ENCODE measurements at places on chromosomes 3 and 15. TPM values are rescaled to one million over a fixed set of nuclear protein-coding genes. Genes with fewer than 3 reads are reported as not detected.

GRCh38 chr3:52715714-52716305 lies 9.9 kb downstream of the SPCS1 start:
- no peak overlapping the region for H3K27ac ChIP-seq
- no peaks in the 10 kb centered on the region for H3K27me3 ChIP-seq
- peaks cover 22% of the 10 kb centered on the region for H3K36me3 ChIP-seq
- H3K4me3 ChIP-seq: no peak overlapping the region
- no peak for DNase-seq

Gene CCDC50
- 4.9 TPM for total RNA-seq

DNA sequence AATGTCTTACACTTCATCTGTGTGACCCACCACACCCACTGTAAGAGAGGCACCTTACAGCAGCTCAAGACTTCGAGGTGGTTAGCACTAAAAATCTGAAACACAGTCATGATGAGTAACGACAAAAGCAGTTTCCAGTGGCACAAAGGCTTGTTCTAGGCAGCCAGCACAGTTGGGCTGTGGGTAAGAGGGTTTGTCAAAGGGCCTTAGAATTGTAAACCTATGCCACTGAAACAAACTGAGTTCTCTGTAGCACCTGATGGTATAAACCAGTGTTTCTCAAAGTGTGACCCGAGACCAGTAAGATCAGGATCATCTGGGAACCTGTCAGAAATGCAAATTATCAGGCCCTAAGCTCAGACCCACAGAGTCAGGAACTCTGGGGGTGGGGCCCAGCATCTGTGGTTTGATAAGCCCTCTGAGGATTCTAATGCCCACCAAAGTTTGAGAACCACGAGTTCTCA lies 36.5 kb downstream of the DAPK2 start:
- peak overlapping the region; percentile 3 for H3K27ac ChIP-seq
- no peak for DNase-seq
- H3K27me3 ChIP-seq: no peaks in the 10 kb centered on the region
- H3K4me1 ChIP-seq: peaks cover 26% of the 10 kb centered on the region
- no peak overlapping the region for H3K4me3 ChIP-seq

- H3K4me3 ChIP-seq: no peak overlapping the region
- peaks cover 49% of the 10 kb centered on the region for H3K27me3 ChIP-seq
- no peaks in the 10 kb centered on the region for H3K36me3 ChIP-seq
- H3K4me1 ChIP-seq: peaks cover 4% of the 10 kb centered on the region
- peak overlapping the region; percentile 64 for H3K27ac ChIP-seq
- no peak for DNase-seq
These were observed 3.6 kb upstream of the SOX14 start for GRCh38 chr3:137760341-137761098.

DNA sequence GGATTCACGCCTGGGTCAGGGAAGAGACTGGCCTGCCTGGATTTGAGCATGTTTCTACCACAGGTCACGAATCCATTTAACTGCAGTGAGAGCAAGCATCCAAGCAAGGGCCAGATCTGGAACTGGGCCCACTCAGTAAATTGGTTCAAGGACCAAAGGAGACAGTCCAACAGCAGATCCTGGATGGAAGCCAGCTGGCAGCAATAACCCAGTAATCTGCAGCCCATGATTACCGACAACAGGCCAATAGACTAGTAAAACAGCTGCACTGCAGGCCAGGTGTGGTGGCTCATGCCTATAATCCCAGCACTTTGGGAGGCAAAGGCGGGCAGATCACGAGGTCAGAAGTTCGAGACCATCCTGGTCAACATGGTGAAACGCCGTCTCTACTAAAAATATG lies 11.8 kb downstream of the SAMD7 start:
- no peak overlapping the region for H3K4me3 ChIP-seq
- no peaks in the 10 kb centered on the region for H3K4me1 ChIP-seq
- H3K27ac ChIP-seq: no peak overlapping the region
- no peaks in the 10 kb centered on the region for H3K27me3 ChIP-seq
- DNase-seq: no peak

DNA sequence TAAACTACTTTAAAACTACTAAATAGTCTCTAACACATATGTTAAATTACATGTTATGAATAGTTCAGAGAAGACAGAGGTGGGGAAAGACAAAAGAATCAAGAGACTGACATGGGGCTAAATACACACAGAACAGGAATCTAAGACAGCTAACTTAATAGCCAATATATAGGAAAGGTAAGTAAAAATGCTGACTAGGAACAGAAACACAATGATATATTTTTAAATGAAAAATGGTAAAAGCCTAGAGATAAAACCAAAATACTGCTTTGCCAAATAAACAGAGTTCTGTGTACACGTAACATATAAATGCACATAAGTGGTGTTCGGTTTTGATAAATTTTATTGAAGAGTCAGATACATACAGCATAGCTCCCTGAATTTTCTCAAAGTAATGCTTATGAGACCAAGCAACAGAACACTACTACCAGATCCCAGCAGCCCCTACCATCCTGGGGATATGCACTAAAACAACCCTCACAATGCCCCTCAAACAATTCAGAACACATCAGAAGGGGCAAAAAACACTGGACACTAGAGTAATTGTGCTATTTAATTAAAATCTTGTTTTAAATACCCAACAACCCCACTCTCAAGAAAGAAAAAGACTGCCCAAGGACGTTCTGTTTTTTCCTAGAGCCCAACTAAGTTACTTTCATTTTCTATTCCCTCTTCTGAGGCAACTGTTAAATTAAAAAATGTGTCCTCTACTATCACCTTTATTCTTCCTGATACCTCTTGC lies 121.1 kb downstream of the ADAM10 start:
- no peak for DNase-seq
- peaks cover 35% of the 10 kb centered on the region for H3K4me1 ChIP-seq
- no peaks in the 10 kb centered on the region for H3K27me3 ChIP-seq
- peak overlapping the region; percentile 93 for H3K27ac ChIP-seq

- H3K4me3 ChIP-seq: no peak overlapping the region
- H3K27ac ChIP-seq: no peak overlapping the region
- no peaks in the 10 kb centered on the region for H3K36me3 ChIP-seq
- no peak for DNase-seq
These were observed 21.8 kb upstream of the CLDN18 start for GRCh38 chr3:137988152-137988551.

Gene ROPN1B
- not detected for total RNA-seq

DNA sequence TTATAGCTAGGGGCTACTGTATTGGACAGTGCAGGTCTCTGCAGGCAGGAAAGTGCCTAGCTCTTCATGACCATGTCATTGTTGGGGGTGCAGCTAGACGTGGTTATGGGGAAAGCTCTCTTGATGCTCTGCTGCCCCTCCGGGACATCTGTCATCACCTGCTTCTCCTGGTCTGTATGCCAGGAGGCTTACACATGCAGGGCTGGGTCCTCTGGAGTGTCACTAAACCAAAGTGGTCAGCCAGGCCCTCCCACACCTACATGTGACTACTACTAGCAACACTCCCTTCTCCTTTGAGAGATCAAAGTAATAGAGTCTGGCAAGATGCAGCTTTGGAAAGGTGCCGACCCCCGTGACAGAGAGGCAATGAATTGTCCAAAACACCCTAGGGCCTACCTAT lies 98.5 kb downstream of the SST start:
- peaks cover 7% of the 10 kb centered on the region for H3K27me3 ChIP-seq
- no peak overlapping the region for H3K4me3 ChIP-seq
- no peak overlapping the region for H3K27ac ChIP-seq
- H3K36me3 ChIP-seq: no peaks in the 10 kb centered on the region

GRCh38 chr15:22237891-22238275 lies 157.6 kb downstream of the OR4M2 start:
- H3K36me3 ChIP-seq: no peaks in the 10 kb centered on the region
- no peaks in the 10 kb centered on the region for H3K4me1 ChIP-seq
- no peak for DNase-seq
- no peak overlapping the region for H3K27ac ChIP-seq

- no peaks in the 10 kb centered on the region for H3K36me3 ChIP-seq
- no peaks in the 10 kb centered on the region for H3K4me1 ChIP-seq
- DNase-seq: no peak
- H3K4me3 ChIP-seq: no peak overlapping the region
These were observed 53.6 kb downstream of the VGLL3 start for GRCh38 chr3:86937306-86937791.

- no peaks in the 10 kb centered on the region for H3K27me3 ChIP-seq
- H3K27ac ChIP-seq: no peak overlapping the region
- no peak overlapping the region for H3K4me3 ChIP-seq
- no peak for DNase-seq
- H3K36me3 ChIP-seq: peaks cover 1% of the 10 kb centered on the region
These were observed 67.4 kb upstream of the MEX3B start for GRCh38 chr15:82113106-82113715.

- no peak for DNase-seq
- no peaks in the 10 kb centered on the region for H3K27me3 ChIP-seq
- H3K4me1 ChIP-seq: peaks cover 4% of the 10 kb centered on the region
- no peak overlapping the region for H3K27ac ChIP-seq
- no peak overlapping the region for H3K4me3 ChIP-seq
These were observed 158.8 kb upstream of the GADL1 start for GRCh38 chr3:31053299-31053698.

DNA sequence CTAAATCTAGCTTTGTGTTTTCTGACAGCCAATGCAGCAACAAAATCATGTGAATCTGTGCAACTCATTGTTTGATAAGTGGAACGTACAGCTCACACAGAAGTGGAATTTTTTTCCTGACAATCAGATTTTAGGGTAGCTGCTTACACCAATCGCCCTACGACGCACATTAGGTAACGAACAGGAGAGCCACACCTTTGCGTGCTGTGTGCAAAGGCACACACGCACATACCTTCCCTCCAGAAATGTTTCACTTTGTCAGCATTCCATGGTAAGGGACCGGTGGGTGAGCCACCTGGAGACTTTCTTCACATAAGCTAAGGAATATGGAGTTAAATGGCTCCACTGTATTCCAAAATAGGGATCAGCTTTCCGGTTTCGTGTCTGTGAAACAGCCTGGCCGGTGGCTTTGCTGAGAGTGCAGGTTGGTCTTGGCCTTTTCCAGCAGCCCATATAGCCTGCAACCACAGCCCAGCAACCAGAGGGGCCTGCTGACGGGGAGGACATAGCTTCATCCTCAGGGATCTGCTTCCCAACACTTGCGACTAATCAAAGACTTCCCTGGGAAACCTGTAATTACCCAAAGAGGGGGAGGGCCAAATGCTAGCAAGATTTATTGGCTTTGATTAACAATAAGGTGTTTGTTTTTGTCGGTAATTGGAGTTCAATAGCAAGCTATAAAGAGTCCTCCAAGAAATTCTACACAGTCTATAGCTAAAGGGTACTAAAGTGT lies 145.3 kb downstream of the ADAMTS17 start:
- H3K27me3 ChIP-seq: peaks cover 2% of the 10 kb centered on the region
- no peak for DNase-seq
- no peak overlapping the region for H3K4me3 ChIP-seq

DNA sequence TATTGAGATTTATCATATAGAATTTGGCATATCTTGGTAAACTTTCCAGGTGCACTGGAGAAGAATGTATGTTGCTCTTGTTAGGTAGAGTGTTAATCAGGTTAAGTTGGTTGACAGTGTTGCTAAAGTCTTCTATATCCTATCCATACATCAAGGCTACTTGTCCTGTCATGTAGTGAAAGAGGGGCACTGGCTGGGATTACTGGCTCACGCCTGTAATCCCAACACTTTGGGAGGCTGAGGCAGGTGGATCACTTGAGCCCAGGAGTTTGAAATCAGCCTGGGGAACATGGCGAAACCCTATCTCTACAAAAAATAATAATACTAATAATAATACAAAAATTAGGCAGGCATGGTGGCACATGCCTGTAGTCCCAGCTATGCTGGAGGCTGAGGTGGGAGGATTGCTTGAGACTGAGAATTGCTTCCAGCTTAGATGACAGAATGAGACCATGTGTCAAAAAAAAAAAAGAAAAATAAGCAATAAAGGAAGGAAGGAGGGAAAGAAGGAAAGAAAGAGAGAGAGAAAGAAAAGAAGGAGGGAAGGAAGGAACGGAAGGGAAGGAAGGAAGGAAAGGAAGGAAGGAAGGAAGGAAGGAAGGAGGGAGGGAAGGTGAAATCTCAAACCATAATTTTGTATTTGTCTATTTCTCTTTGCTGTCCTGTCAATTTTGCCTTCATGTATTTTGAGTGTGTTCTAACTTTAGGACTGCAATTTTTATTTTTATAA lies 57.4 kb upstream of the IQSEC1 start:
- no peak overlapping the region for H3K4me3 ChIP-seq
- H3K27me3 ChIP-seq: peaks cover 38% of the 10 kb centered on the region
- DNase-seq: no peak
- H3K4me1 ChIP-seq: peaks cover 5% of the 10 kb centered on the region
- no peak overlapping the region for H3K27ac ChIP-seq
- H3K36me3 ChIP-seq: no peaks in the 10 kb centered on the region

DNA sequence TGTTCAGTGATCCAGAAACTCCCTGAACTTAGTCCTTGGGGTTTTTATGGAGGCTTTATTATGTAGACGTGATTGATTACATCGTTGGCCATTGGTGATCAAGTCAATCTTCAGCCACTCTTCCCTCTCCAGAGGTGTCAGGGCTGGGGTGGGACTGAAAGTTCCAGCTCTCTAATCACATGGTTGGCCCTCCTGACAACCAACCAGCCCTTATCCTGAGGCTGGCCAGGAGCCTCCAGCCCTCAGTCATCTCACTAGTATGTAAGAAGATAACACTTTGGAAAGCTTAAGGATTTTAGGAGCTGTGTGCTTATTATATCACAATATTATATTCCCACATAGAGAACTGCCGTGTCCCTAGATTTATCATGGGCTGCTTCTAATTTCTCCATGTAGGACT lies 142.3 kb downstream of the VPS8 start:
- H3K4me1 ChIP-seq: no peaks in the 10 kb centered on the region
- no peak overlapping the region for H3K27ac ChIP-seq
- DNase-seq: no peak
- no peaks in the 10 kb centered on the region for H3K27me3 ChIP-seq

GRCh38 chr15:96125721-96126415 lies 204.6 kb upstream of the NR2F2 start:
- H3K27me3 ChIP-seq: peaks cover 2% of the 10 kb centered on the region
- H3K4me1 ChIP-seq: no peaks in the 10 kb centered on the region
- no peaks in the 10 kb centered on the region for H3K36me3 ChIP-seq
- DNase-seq: no peak
- no peak overlapping the region for H3K27ac ChIP-seq
